ENCODE measurements at places on chromosomes 12 and 14.

GRCh38 chr14:103016594-103016993 lies 40.8 kb downstream of the CDC42BPB start:
- no peak for DNase-seq

GRCh38 chr14:104783484-104784217 lies 11.9 kb downstream of the AKT1 start:
- no peak for DNase-seq

DNA sequence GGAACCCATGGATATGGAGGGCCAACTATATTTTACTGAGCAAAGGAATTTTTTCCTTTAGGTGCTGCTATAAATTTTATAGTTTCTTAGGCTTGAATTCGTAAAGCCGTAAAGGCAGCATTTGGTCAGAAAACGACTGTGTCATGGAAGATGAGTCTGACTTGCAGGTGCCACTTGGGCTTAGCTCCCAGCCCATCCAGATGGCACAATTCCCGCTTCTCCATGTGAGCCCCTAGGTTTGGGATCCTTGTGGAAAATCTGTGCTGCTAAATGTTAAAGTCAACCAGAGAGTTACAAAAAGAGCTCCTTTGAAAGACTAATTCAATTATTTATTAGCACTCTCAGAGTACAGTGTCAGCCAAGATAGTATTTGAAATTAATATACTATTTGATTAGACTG lies 120.1 kb upstream of the NPAS3 start:
- DNase-seq = no peak

GRCh38 chr12:45584336-45584735 lies 145.2 kb upstream of the ARID2 start:
- DNase-seq = no peak

DNA sequence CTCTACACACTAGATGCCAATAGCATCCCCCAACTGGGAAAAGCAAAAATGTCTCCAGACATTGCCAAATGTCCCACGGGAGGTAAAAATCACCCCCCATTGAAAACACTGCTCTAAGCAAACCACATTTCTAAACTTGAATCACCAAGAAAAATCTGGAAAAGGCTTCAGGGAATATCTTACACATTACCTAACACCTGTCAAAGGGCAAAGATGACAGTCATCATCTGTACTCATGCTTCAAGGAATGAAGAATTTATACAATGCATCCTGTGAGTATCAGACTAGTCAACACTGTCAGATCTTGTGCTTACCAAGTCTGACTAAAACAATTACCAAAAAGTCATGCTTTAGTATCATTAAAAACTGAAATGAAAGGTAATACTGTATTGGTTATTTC lies 161.6 kb upstream of the SOX5 start:
- no peak for DNase-seq

GRCh38 chr12:82970614-82971013 lies 283.9 kb downstream of the TMTC2 start:
- no peak for DNase-seq

DNA sequence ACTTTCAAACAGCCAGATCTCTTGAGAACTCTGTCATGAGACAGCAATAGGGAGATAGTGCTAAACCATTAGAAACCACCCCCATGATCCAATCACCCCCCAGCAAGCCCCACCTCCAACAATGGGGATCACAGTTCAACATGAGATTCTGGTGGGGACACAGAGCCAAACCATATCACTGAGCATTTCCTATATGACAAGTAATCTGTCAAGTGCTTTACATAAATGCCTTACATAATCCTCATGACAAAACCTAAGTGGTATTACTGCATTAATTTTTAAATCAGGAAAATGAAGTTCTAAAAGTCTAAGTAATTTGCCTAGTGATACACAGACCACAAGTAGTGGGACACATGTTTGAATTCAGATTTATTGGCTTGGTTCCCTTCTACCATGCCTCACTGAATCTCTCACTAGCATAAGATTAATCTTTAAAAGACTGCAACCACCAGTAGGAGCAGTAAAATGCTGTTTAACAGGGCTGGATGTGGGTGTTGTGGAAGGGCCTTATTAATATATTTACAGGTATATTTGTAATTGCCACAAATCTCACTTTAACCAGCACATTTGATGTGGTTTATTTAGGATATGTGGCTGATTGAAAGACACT lies 323.1 kb upstream of the FBXO33 start:
- DNase-seq = no peak

DNA sequence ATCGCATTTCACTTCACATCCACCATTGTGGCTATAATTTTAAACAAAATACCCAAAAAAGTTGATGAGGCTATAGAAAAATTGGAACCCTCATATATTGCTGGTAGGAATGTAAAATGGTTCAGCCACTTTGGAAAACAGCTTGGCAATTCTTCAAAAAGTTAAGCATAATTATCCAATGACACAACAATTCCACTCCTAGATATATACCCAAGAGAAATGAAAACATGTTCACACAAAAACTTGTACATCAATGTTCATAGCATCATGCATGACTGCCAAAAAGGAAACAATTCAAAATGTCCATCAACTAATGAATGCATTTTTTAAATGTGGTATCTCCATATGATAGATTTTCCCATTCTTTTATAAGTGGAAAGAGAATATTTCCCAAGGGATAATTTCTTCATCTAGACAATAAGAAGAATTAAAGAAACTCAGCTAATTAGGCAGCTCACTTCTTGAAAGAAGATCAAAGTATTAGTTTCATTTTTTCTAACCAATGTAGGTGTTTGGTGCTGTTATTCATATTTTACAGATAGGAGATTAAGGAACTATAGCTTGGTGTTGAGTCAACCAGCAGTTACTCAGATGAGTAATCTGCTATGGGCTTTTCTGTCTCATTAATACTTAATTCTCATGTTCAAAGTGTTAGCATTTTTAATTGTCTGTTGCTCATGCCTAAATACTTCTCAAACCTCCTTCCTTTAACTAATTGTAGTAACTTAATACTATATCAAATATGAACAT lies 32.8 kb downstream of the YEATS4 start:
- DNase-seq = no peak

- no peak for DNase-seq
Measured at GRCh38 chr14:99579903-99580571, 24.0 kb downstream of the CCDC85C start.

DNA sequence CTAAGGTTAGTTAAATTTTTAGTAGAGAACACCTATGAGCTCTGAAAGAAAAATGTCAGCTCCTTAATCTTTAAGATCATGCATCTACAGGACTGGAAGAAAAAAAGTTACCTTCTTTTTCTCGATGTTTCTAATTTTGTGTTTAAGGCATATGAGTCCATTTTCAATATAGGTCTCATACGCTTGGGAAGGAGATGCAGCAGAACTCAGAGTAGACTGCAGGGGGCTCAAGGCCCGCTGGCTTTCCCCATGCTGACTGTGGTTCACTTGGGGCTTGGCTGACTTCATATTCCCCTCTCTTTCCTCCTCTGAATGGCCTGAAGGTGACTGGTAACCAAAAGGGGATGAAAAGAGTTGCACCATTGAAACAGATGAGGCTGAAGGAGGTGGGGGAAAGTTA lies 1.5 kb downstream of the CAPRIN2 start:
- no peak for DNase-seq

- DNase-seq = no peak
Measured at GRCh38 chr14:31449971-31450610, 7.2 kb downstream of the DTD2 start.

- no peak for DNase-seq
Measured at GRCh38 chr12:66087365-66087943, 43.1 kb downstream of the LLPH start.
